ENCODE measurements at places on chromosomes 5 and 9. TPM values are rescaled to one million over a fixed set of nuclear protein-coding genes. Genes with fewer than 3 reads are reported as not detected.

The TXNDC8 gene
- not detected for total RNA-seq

DNA sequence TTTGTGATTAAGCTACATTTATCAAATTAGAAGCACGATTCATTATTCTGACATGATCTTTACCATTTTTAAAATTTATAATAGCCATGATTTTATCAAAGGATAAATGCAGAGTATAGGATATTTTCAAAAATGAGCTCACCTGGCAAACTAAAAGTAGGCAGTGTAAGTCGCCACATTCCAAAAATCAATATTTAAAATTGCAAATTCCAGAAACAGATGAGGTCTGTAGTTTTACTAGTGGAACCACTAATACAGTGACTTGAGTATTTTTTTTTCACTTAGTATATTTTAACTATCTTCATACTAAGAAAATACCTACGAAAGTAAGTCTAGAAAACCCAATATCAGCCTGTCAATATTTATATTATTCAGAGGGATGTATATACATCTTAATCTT is 164.2 kb downstream of the PDE4D start:
- H3K4me1 ChIP-seq, result peaks cover 13% of the 10 kb centered on the region
- H3K27me3 ChIP-seq, result no peaks in the 10 kb centered on the region
- H3K36me3 ChIP-seq, result no peaks in the 10 kb centered on the region
- no peak for DNase-seq
- no peak overlapping the region for H3K27ac ChIP-seq

DNA sequence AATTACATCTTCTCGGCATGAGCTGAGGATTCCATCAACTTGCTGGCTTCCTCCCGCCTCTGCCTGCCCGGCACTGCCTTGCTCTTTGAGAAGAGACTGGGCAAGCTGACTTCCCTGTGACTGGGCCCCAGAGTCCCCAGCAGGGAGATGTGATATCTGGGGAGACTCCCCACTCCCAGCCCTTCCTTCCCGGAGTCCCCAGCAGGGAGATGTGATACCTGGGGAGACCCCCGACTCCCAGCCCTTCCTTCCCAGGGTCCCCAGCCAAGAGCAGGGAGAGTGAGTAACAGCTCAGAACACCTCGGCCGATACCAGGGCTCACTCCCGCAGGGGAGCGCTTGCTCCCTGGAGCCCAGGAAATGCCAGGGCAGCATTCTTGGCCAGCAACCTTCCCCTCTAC is 90.1 kb upstream of the NEURL1B start:
- H3K27me3 ChIP-seq, result peaks cover 2% of the 10 kb centered on the region
- H3K4me1 ChIP-seq, result peaks cover 2% of the 10 kb centered on the region
- H3K27ac ChIP-seq, result no peak overlapping the region
- no peaks in the 10 kb centered on the region for H3K36me3 ChIP-seq

DNA sequence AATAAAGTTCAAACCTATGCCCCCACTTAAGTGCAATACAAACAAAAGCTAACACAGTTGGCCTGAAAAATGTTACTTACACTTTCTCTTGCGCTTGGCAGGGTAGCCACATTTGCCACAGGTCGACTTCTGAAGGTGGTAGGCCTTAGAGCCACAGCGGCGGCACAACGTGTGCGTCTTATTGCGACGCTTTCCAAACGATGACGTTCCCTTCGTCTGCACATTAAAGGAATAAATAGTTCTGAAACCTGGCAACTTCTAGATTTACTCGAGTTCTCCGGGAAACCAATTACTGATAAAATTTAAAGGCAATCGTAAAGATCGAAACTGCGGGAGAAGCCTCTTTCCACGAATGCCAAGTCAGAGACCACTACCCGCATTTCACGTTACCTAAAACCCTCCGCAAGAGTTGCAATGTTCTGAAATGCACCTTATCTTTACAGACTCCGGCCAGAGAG is 602 bp downstream of the RPL37 start:
- no peak for DNase-seq
- H3K4me3 ChIP-seq, result peak overlapping the region; percentile 99
- peaks cover 45% of the 10 kb centered on the region for H3K36me3 ChIP-seq
- H3K27ac ChIP-seq, result peak overlapping the region; percentile 95

DNA sequence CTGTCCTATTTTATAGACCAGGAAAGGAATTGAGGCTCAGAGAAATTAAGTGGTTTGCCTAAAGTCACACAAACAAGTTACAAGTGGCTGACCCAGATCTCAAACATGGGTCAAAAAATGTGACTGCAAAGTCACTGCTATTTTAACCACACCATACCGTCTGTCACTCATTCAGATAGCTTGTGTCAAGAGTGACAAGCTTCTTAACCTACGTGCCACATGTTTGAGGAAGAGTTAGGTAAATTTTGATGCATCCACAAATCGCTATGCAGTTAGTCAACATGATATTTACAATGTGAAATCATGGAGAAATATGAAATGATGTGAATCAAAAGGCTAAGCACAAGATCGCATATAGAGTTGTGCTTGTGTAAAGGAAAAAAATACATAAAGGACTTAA is 22.7 kb upstream of the GNE start:
- DNase-seq, result no peak
- H3K4me3 ChIP-seq, result no peak overlapping the region
- H3K27ac ChIP-seq, result no peak overlapping the region
- no peaks in the 10 kb centered on the region for H3K36me3 ChIP-seq
- H3K27me3 ChIP-seq, result no peaks in the 10 kb centered on the region
- H3K4me1 ChIP-seq, result no peaks in the 10 kb centered on the region

- no peaks in the 10 kb centered on the region for H3K36me3 ChIP-seq
- H3K27ac ChIP-seq, result no peak overlapping the region
- H3K4me3 ChIP-seq, result no peak overlapping the region
- peak; percentile 51 for DNase-seq
- H3K4me1 ChIP-seq, result no peaks in the 10 kb centered on the region
Observed at GRCh38 chr5:68460147-68460798, 244.7 kb downstream of the PIK3R1 start.

The ANP32B gene
- 108 TPM for total RNA-seq

The DDX4 gene
- total RNA-seq, result not detected

- no peak for DNase-seq
- no peak overlapping the region for H3K27ac ChIP-seq
- H3K4me1 ChIP-seq, result no peaks in the 10 kb centered on the region
- H3K4me3 ChIP-seq, result no peak overlapping the region
Observed at GRCh38 chr9:130421154-130421801, 23.5 kb upstream of the ASS1 start.

- no peak overlapping the region for H3K27ac ChIP-seq
- H3K4me1 ChIP-seq, result peaks cover 3% of the 10 kb centered on the region
- H3K27me3 ChIP-seq, result no peaks in the 10 kb centered on the region
- no peak overlapping the region for H3K4me3 ChIP-seq
Observed at GRCh38 chr5:65539827-65540226, 23.1 kb downstream of the CENPK start.

DNA sequence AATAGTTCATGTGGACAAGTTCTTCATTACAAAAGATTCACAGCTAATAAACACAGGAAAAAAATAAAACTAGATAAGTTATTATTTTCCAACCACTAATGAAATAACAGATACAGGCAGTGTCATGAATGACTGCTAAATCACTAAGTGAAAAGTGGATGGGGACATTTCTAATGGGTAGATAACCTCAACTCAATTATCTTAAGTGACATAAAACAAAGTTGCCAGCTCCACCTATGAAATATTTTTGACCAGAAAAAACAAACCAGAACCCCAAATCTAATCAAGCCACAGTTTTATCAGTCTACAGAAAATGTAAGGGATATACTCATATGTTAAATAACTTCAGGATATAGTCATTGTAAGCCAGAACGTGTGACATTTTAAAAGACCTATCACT is 74.4 kb downstream of the AGTPBP1 start:
- H3K4me3 ChIP-seq, result no peak overlapping the region
- no peak for DNase-seq
- peaks cover 4% of the 10 kb centered on the region for H3K36me3 ChIP-seq

The AUH gene
- total RNA-seq, result 14.4 TPM

DNA sequence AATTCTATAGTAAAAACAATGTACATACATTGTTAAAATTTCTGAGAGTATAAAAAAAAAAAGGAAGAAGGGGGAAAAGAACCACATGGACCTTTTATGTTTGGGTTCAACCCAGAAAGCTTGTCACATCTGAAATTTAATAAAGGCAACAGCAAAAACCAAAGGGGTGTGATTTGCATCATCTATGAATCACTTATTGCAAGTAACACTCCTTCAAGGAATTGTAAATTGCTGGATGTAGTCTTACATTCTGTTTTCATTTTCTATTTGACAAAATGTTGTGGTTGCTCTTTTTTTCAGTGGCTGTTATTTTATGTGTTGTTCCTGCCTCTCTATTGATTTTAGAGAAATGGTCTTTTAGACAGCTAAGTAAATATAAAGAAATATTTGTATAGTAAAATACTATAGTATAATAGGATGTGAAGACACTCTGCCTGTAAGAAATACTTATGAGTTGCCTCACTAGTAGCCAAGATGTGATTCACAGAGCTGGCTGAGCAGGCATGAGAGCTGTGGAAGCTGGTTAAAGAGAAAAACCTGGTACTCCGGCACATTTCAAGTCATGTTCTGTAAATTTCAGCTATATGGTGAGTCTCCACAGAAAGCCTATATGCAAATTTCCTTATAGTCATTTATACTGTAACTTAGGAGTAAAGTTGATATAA is 131.1 kb upstream of the CNTLN start:
- H3K27me3 ChIP-seq, result peaks cover 2% of the 10 kb centered on the region
- no peaks in the 10 kb centered on the region for H3K36me3 ChIP-seq
- no peak overlapping the region for H3K4me3 ChIP-seq
- no peak for DNase-seq

DNA sequence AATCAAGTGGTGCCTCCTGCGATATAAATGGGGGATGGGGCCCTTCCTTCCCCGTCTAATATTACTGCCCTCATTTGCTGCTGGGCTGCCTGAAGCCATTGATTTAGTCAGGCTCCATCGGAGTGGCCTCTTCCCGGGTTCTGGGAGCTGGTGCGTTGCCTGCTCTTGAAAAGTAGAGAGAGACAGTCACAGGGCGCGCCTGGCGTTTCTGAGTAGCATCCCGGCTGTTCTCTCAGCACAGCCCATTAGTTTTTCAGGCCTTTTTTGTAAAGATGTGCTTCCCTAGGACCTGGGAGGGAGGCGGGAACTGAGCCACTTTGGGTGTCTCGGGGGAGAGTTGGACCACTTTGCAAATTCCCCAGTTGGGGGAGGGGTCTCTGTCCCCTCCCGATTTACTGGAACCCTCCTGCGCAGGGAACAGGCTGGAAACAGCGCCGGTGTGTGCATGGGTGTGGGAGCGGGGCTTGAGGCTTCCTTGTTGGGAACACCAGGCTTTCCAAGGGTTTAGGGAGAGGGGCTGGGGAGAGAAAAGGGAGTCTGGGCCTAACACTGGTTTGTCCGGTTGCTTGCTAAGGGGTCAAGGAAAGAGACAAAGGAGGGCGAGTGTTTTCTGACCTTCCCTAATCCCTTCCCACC is 4.7 kb downstream of the PRDM6 start:
- peaks cover 6% of the 10 kb centered on the region for H3K36me3 ChIP-seq
- peaks cover 38% of the 10 kb centered on the region for H3K27me3 ChIP-seq
- H3K4me3 ChIP-seq, result no peak overlapping the region

GRCh38 chr5:159788835-159789331 is 127.4 kb upstream of the ADRA1B start:
- DNase-seq, result no peak
- peaks cover 11% of the 10 kb centered on the region for H3K4me1 ChIP-seq
- no peak overlapping the region for H3K27ac ChIP-seq
- no peaks in the 10 kb centered on the region for H3K36me3 ChIP-seq
- peaks cover 2% of the 10 kb centered on the region for H3K27me3 ChIP-seq

DNA sequence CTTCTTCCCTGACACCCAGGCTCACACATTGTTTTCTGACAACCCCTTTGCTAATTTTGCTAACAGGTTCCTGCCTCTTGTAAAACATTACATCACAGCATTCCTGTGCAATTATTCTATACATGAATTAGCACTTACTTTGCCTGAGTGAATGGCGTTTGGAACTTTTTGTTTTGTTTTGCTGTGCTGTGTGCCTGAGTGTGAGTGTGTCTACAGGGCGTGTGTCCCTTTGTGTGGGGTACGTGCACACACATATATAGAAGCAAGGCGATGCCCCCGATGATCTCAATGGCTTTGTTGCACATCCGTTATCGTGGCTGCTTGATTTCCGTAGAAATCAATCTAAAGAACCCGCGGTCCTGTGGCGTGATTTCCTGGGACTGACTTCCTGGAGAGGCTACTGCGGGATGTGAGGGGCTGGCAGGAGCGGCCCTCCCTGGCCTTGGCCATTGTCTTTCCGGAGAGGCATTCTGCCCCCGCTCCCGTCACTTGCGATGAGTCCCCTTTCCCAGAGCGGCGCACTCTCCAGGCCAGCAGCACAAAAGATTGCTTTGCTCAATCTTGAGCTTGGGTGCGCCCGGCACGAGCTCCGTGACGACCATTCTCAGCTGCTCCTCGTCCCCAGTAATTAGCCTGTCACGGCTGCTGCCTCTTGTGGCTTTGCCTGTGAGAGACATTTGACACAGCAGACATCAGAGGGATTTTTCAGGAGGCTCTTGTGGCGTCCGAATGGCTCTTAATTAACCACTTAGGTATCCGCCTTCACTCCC is 398.1 kb upstream of the IRX1 start:
- peak; percentile 33 for DNase-seq
- H3K4me3 ChIP-seq, result peak overlapping the region; percentile 76
- no peak overlapping the region for H3K27ac ChIP-seq
- no peaks in the 10 kb centered on the region for H3K4me1 ChIP-seq

DNA sequence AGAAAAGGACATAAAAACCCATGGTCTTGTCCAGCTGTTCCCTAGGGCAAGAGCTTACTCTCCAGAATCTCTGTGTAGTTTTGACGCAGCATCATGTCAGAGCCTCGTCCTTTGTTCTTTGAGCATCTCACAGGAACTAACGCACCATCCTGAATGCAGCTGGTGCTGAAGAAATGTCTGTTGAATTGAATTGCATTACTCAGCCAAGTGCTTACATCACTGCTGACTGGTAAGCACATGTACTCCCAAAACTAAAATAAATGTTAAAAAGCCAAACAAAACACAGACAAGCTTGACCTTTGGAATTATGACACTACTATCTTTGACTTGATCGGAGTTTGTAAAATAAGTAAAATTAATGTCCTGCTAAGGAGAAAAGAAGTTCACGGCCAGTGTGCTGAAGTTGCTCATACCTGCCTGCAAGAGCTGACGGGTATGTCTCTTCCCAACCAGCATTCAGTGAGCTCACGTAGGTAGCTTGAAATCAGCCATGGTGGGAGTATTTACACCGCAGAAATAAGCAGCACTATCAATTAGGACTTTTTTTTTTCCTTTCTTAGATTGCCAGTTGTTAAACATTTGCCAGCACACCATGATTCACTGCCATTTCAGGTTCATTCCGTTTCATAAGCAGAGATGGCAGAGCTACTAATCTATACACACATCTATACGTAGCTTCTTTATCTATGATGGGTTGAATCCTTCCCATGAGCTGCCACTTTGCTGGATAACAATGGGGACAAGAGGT is 310.6 kb upstream of the MSX2 start:
- H3K27me3 ChIP-seq, result peaks cover under 1% of the 10 kb centered on the region
- H3K4me1 ChIP-seq, result no peaks in the 10 kb centered on the region
- H3K4me3 ChIP-seq, result no peak overlapping the region
- H3K36me3 ChIP-seq, result no peaks in the 10 kb centered on the region
- no peak overlapping the region for H3K27ac ChIP-seq

The N4BP3 gene
- 107 TPM for total RNA-seq

The CDC20B gene
- total RNA-seq, result not detected

Data from endothelial cell (in vitro differentiated cells).